Ovary (tissue), 10 donors: ENCODE measurements at places on chromosomes 6 and 20. TPM values are rescaled to one million over a fixed set of nuclear protein-coding genes. Genes with fewer than 3 reads are reported as not detected.
A peak's percentile ranks its signal among the peaks of the same experiment; 100 is the strongest.

DNA sequence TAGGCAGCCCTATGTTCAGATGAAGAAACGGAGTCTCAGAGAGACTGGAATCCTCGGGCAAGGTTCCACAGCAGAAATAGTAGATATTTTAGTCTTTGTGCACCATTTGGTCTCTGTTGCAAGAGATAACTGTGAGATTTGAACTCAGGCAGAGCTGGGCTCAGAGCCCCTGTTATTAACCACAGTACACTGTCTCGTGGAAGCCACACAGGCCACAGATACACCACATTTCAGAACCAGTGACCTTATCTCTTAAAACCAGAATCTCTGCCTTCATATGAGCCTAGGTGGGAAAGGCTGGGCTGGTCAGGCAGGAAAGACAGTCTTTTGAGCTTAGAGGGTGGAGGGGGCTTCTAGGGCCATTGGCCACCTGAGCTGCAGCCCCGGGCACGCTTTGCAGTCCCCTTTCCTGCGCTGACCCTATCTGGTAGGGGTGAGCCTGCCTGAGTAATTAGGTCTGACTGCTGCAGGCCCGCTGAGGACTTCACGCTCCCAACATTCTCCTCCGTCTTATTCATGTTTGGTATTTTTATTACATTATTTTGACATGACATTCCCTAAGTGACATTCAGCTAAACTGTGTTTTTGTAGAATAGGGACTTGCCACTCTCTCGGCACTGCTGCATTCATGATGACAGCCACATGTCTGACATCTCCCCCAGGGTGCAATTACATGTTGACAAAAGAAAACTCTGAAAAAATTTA, 71.1 kb downstream of the KCNB1 start:
- H3K36me3 ChIP-seq, result no peaks in the 10 kb centered on the region
- H3K27me3 ChIP-seq, result no peaks in the 10 kb centered on the region
- H3K4me3 ChIP-seq, result no peak overlapping the region
- H3K4me1 ChIP-seq, result no peaks in the 10 kb centered on the region

GRCh38 chr6:5672581-5673011, 334.1 kb downstream of the NRN1 start:
- peaks cover 2% of the 10 kb centered on the region for H3K4me1 ChIP-seq
- no peak overlapping the region for H3K27ac ChIP-seq
- no peak overlapping the region for H3K4me3 ChIP-seq
- no peaks in the 10 kb centered on the region for H3K27me3 ChIP-seq

The TRAPPC3L gene
- not detected for total RNA-seq

DNA sequence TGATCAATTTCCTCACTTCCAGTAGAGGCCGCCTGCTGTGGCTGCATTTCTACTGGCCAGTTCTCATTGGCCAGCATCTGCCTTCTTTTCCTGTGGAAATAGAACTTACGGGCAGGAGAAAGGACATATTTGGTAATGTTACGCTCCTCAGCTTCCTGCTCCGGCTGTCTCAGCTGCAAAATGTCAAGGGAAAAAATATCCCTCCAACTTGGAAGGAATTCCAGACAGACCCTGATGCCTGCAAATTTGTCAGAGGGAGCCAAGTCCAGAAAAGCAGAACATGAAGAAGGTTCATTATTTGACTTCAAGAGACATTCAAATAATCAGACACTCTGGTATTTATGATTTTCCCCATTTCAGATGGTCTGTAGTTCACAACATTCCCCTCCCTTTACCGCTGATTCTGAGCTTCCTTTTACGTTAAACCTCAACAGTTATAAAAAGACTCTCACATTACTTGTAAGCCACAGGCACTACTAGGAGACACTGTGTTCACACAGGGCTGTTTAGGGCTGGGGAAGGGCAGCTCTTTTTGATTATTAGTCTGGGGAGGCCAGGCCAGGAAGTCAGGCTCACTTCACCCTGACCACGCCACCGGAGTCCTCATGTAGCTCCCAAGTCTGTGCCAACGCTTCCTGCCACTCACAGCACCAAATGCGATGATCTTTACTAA, 179.6 kb upstream of the CCN2 start:
- peak; percentile 30 for DNase-seq
- H3K36me3 ChIP-seq, result no peaks in the 10 kb centered on the region
- no peak overlapping the region for H3K4me3 ChIP-seq
- H3K27ac ChIP-seq, result peak overlapping the region; percentile 41
- peaks cover 7% of the 10 kb centered on the region for H3K4me1 ChIP-seq

DNA sequence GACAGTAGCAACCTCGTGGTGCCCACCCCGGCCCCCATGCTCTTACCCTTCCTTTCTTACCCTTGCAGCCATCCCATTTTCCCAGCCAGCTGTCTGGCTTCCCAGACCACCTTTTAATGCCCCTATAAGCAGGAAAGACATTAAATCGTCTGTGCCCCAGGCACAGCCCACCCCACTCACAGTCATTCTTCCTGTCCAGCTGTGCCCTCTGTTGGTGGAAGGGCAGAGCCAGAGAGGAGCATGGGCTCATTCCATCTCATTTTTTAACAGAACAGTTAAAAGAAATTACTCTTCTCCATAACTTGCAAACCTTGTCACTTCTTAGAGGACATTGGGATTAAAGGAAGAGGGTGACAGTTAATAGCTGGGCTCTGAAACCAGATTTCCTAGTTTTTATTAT, 240.5 kb downstream of the NRN1 start:
- no peaks in the 10 kb centered on the region for H3K36me3 ChIP-seq
- no peak for DNase-seq
- H3K27me3 ChIP-seq, result no peaks in the 10 kb centered on the region

GRCh38 chr6:26156850-26157250, 69.6 kb downstream of the HFE start:
- peak overlapping the region; percentile 77 for H3K4me3 ChIP-seq
- H3K27ac ChIP-seq, result peak overlapping the region; percentile 51
- no peaks in the 10 kb centered on the region for H3K4me1 ChIP-seq
- no peaks in the 10 kb centered on the region for H3K27me3 ChIP-seq

GRCh38 chr20:22680031-22680740, 95.8 kb upstream of the FOXA2 start:
- no peaks in the 10 kb centered on the region for H3K27me3 ChIP-seq
- DNase-seq, result no peak
- H3K4me3 ChIP-seq, result no peak overlapping the region
- H3K36me3 ChIP-seq, result no peaks in the 10 kb centered on the region
- no peaks in the 10 kb centered on the region for H3K4me1 ChIP-seq
- H3K27ac ChIP-seq, result no peak overlapping the region
